ENCODE measurements at places on chromosomes 5 and 9. TPM values are rescaled to one million over a fixed set of nuclear protein-coding genes. Genes with fewer than 3 reads are reported as not detected.
A peak's percentile ranks its signal among the peaks of the same experiment; 100 is the strongest.

DNA sequence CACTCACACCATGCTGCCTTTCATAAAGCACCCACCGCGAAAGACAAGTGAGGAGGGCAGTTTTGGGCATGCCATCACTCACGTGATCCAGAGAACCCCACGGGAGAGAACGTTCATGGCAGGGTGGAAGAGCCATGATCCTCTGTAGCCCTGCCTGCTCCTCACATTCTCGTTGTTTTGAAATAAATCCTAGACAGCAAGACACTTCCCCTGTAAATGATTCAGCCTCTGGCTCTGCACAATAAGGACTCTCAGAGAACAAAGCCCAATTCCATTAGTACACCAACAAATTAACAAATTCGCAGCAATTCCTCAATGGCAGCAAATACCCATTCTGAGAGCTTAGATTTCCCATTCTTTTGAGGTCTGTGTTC, 71.5 kb downstream of the WNK2 start:
- no peak for DNase-seq

GRCh38 chr9:35945341-35946018, 12.5 kb downstream of the OR2S2 start:
- DNase-seq = peak; percentile 63

GRCh38 chr9:91837981-91838731, 111.9 kb downstream of the ROR2 start:
- no peak for DNase-seq

DNA sequence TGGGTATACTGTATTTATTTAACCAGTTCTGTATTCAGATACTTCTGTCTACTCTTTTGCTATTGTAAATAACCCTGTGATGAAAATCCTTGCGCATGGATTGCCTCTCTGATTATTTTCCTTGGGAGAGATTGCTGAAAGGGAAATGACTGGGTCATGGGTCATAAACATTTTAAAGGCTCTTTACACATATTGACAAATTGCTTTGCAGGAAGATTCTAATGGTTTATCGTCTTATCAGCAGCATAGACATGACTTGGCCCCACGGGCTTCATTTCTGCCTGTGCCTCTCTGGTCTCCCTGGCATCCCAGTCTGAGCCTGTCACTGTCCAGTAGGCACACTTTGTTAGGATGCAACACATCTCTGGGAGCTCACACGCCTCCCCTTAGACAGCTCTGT, 52.3 kb downstream of the RGS3 start:
- DNase-seq = no peak

GRCh38 chr5:154534457-154535050, 56.5 kb upstream of the HAND1 start:
- DNase-seq = no peak

- DNase-seq = no peak
Measured at GRCh38 chr5:17727098-17727497, 92.8 kb downstream of the TAF11L14 start.

GRCh38 chr9:121350993-121351561, 19.0 kb downstream of the STOM start:
- peak; percentile 37 for DNase-seq

DBH gene
- total RNA-seq = not detected

ARID3C gene
- total RNA-seq = 0.48 TPM

DNA sequence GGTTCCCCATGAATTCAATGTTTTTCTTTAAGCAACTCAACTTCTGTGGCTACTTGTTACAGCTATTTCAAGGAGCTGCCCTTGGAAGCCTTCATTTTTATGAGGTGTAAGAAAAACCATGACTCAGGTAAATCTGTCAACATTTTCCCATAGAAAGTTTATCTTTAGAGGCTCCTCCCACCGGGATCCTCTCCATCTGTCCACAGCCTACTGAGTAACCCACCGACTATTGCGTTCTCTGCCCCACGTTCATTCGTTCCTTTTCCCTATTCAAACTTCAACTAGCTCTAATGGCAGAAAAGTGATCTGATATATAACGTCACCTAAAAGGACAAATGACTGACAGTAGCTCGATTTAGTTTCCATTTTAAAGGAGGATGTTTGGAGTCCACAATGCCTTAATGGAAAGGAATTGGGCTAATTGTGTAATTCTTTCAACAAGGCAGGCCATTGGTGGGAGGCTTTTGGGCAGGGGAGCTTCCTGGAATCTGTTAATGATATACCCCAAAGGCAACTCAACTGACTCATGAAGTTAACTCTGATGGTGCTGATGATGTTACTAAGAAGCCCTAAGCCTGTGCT, 29.3 kb upstream of the NR3C1 start:
- DNase-seq = peak; percentile 49

- DNase-seq = no peak
Measured at GRCh38 chr5:140043508-140043872, 391 bp upstream of the NRG2 start.

DNA sequence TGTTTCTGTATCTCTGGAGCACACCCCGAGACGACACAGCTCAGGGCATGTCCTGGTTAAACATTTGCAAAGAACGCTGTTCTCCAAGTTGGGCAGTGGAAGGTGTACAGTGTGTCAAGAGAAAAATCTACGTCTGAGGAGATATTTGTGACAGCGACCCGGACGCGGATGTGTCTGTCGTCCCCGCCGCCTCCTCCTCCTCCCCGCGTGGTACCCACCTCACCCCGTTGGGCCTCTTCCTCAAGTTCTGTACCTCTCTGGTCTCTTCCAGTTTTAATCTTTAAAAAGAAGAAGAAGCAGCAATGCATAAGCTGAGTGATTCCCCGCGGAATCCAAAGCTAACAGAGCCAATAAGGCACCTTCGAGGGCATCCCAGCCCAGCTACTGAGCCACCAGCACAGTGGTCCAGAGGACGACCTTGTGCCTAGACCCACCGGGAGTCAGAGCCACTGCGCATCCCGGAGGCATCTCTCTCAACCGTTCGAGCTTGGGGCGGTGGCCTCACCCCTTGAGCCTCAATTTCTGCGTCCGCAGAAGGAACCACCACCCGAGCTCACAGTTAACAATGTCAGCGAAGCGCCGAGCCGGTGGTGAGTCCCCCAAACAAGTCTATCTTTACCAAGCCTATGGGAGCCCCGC, 467 bp downstream of the C9orf78 start:
- no peak for DNase-seq

DNA sequence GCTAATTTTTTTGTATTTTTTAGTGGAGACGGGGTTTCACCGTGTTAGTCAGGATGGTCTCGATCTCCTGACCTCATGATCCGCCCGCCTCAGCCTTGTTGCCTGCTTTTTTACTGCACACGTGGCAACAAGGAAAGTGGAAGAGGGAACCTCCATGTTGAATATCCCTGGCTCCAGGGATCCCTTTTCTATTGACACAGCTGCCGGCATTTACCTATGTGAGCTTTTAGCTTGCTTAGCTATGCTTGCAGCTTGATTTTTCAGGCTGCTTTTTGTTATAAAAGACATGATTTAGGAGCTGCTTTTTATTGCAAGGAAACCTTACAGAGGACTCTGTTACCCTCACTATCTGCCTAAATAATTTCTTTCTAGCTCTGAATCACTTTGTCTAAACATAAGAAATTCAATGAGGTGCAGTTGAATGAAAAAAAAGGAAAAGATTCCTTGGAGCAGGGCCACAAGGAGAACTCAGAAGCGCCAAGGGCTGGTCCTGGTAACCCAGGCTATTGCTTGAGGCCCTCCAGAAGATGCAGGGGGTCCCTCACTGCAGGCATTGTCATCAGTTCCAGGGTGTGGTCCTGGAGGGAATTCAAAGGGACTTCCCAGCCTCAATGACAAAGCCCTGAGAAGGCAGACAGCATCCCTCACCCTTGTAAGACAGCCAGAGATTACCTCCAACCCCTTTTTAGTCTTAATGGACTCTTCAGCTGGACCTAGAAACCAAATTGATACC, 89.9 kb downstream of the SYK start:
- no peak for DNase-seq

- no peak for DNase-seq
Measured at GRCh38 chr9:115165233-115165632, 47.3 kb upstream of the TNC start.

- DNase-seq = no peak
Measured at GRCh38 chr5:172554562-172554961, 86.5 kb upstream of the NEURL1B start.

- no peak for DNase-seq
Measured at GRCh38 chr5:120306303-120306702, 157.8 kb upstream of the PRR16 start.

DNA sequence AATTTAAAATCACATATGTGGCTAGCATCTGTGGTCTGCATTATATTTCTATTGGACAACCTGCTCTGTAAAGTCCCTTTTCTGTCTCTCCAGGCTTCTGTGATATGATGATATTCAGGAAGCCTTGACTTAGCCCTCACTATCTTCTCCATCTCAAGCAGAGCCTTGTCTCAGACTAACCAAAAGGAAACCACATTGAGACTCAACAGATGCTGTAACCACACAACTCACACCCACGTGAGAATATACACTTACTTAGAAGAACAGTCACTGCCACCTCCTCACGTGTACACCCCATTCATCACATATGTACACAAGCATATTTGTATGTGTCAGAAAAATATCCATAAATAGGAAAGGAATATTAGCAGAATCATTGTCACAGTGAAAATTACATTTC, 33.6 kb downstream of the HTR4 start:
- no peak for DNase-seq
